Stimulated activated CD8-positive, alpha-beta memory T cell treated with anti-CD3 and anti-CD28 coated beads, Interleukin-7, amount 100 ng/mL, for 24 hours (primary cell): ENCODE measurements at places on chromosomes 5 and 9.

DNA sequence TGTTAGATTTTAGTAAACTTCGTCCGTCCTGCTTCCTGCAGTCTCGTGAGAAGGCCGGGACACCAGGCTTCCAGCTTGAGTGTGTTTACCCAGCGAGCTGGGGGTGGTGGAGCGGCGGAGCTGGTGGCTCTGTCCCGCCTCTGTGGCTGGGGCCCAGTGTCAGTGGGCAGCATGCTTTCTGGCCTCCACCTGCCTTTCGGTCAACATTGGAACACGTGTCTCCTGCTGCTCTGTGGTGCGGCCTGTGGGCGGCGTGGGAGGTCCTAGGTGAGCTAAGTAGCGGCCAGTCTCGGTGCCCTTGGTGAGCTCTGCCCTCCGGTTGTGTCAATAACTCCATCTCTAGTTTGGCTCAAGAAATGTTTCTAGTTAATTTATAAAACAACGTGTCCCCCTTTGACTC, 125.9 kb downstream of the GADD45G start:
- no peak for DNase-seq

GRCh38 chr9:131275332-131276093, 797 bp downstream of the FAM78A start:
- DNase-seq, result no peak

GRCh38 chr9:12272471-12273120, 420.6 kb upstream of the TYRP1 start:
- DNase-seq, result no peak

DNA sequence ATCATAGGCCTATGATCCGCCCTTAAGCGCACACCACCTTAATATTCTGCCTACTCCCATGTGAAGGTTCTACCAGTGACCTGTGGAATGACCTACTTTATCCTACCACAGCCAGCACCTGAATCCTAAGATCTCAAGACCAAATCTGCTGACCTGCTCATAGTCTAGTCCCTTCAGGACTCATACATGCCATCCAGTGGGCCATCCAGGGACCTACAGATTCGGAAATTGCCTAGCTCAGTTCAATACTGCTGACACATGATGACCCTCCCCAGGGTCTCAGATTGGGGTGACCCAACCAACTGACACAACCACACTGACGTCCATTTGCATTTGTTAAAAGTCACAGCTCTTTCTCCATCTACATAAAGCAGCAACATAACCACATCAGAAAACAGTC, 443.8 kb upstream of the ST8SIA4 start:
- no peak for DNase-seq

GRCh38 chr5:56853698-56854097, 38.3 kb downstream of the MAP3K1 start:
- no peak for DNase-seq

- no peak for DNase-seq
Observed at GRCh38 chr9:95087659-95088242, 229.8 kb downstream of the FANCC start.

DNA sequence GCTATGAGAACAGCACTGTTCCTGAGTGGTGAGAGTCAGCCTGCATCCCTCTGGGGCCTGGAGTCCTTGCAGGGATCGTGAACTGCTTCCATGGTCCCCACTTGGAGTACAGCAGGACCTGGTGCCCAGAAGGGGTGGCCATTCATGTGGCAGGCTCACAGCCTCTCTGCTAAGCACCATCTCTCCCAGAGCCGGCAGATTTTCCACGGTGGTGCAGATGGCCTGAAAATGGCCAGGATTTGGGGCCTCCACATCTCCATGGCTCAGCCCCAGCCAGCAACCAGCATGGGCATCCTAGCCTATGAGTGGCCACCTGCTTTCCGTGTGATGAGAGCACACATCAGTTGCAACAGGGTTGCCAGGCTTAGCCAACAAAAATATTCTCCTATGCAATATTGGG, 33.9 kb upstream of the SEMA4D start:
- DNase-seq, result no peak

DNA sequence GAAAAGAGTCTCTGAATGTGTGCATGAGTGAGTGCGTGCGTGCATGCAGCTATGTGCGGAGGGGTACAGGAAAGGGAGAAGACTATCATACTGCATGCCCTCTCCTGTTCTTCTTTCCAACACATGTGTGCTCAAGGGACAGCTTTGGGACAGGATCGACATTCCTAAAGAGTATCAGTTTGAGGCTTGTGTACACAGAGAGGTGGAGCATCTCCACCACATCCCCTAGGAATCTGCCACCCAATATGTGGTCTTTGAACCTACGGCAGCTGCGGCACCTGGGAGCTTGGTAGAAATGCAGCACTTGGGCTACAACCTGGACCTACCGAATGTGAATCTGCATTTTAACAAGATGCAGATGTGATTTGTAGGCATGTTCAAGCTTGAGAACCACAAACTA, 132.3 kb upstream of the GLRA1 start:
- no peak for DNase-seq

- DNase-seq, result no peak
Observed at GRCh38 chr5:36613771-36614656, 7.6 kb downstream of the SLC1A3 start.
